ENCODE measurements at places on chromosomes 4 and X.

- peak overlapping the region; percentile 31 for H3K4me3 ChIP-seq
- H3K36me3 ChIP-seq = no peaks in the 10 kb centered on the region
- peak; percentile 9 for DNase-seq
- no peaks in the 10 kb centered on the region for H3K27me3 ChIP-seq
- no peak overlapping the region for H3K27ac ChIP-seq
- peaks cover 11% of the 10 kb centered on the region for H3K4me1 ChIP-seq
Measured at GRCh38 chr4:48653217-48654014, 126.7 kb downstream of the FRYL start.

- no peak for DNase-seq
- no peak overlapping the region for H3K27ac ChIP-seq
- no peaks in the 10 kb centered on the region for H3K27me3 ChIP-seq
- no peaks in the 10 kb centered on the region for H3K36me3 ChIP-seq
- H3K4me3 ChIP-seq = no peak overlapping the region
Measured at GRCh38 chr4:83572848-83573247, 36.9 kb downstream of the GPAT3 start.

- no peak for DNase-seq
- H3K36me3 ChIP-seq = no peaks in the 10 kb centered on the region
- H3K27ac ChIP-seq = no peak overlapping the region
- H3K27me3 ChIP-seq = no peaks in the 10 kb centered on the region
Measured at GRCh38 chr4:119623025-119623424, 5.6 kb downstream of the PDE5A start.

DNA sequence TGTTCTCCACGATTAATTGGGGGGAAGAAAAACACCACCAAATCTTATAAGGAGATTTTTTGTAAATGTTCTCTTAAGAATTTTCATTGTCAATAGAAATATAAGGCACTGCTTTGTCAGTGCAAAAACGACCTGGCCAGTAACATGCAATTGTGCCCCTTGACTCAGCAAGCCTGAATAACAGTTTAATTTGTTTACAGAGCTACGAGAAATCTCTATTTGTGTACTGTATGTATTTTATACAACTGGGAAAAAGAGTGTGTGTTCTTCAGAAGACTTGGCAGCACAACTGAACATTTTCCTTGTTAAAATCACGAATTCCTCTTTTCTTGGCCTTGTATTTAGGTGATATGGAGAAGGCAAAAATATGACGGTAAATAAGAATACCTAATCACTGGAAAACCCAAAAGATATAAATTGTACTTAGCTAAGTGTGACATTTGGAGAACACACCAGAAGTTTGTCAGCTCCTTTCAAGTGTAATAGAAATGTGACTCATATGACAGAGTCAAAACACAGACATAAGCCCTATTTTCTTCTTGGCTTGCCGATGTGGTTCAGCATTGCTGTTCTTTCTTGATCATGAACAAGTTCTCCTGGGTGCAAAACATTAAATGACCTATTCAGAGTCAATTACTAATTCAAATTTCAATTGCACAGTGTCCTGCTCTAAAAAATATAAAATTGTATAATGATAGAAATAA is 945.0 kb upstream of the INTU start:
- no peaks in the 10 kb centered on the region for H3K27me3 ChIP-seq
- no peak overlapping the region for H3K4me3 ChIP-seq
- no peak for DNase-seq

- no peak overlapping the region for H3K4me3 ChIP-seq
- DNase-seq = no peak
- no peaks in the 10 kb centered on the region for H3K36me3 ChIP-seq
- H3K27me3 ChIP-seq = no peaks in the 10 kb centered on the region
Measured at GRCh38 chr4:160319221-160319867, 1216.5 kb downstream of the RAPGEF2 start.

DNA sequence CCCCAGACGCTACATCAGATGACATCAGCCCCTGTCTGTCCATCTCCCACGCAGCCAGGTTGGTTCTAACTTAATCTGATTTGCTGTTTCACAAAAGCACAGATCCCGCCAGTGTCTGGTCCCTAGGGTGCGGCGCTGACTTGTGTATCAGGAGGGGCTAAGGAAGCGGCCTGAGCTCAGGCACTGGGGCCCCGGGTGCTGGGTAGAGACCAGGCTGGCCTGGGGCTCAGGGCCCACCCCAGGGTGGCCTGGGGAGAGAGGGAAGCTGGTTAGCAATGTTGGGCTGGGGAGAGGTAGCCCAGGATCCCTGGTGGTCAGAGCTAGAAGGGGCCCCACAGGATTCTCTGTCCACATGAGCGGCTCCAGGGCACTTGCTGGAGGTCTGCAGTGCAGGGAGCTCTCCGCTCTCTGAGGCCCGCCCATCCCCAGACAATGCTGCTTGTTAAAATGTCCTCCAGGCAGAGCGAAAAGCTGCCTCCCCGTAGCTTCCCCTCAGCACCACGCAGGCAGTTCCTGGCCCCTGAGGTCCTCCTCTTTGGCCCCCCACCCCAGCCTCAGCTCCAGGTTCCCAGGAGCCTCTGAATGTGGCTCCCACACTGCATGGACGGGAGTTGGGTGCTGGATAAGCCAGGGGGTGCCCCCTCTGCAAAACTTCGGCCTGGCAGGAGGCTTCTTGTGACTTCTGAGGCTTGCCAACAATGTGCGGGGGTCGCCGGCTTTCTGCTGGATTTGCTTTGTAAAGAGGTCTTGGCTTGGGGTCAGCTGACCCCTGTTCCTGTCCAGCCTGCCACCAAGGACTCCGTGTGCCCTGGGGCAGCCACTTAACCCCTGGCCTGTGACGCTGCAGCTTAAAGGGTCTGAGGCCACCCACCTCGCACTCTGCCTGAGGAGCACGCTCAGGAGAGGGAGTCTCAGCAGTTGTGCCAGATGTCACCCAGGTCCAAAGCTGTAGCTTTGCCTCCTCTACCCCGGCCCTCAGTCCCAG is 112.9 kb downstream of the CPZ start:
- H3K27me3 ChIP-seq = peaks cover 61% of the 10 kb centered on the region
- H3K4me1 ChIP-seq = peaks cover 22% of the 10 kb centered on the region

DNA sequence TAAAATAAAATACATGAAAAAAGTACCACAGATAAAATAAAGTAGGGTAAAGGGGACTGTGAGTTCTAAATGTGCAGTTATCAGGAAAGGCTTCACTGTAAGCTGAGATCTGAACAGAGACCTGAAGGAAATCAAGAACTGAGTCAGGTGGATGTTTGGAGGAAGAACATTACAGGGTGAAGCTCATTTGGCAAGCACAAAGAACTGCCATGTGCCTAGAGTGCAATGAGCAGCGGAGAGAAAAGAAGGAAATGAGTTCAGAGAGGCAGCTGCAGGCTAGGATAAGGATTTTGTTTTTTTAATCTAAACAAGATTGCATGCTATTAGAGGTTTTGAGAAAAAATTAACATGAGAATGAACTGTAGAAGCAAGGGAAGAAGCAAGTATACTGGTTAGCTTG is 373.1 kb downstream of the STPG2 start:
- DNase-seq = no peak
- H3K4me1 ChIP-seq = no peaks in the 10 kb centered on the region
- H3K4me3 ChIP-seq = no peak overlapping the region
- no peaks in the 10 kb centered on the region for H3K36me3 ChIP-seq
- H3K27me3 ChIP-seq = no peaks in the 10 kb centered on the region
- no peak overlapping the region for H3K27ac ChIP-seq

- H3K4me1 ChIP-seq = no peaks in the 10 kb centered on the region
- H3K36me3 ChIP-seq = no peaks in the 10 kb centered on the region
- no peaks in the 10 kb centered on the region for H3K27me3 ChIP-seq
Measured at GRCh38 chrX:132022198-132022966, 720 bp upstream of the STK26 start.

DNA sequence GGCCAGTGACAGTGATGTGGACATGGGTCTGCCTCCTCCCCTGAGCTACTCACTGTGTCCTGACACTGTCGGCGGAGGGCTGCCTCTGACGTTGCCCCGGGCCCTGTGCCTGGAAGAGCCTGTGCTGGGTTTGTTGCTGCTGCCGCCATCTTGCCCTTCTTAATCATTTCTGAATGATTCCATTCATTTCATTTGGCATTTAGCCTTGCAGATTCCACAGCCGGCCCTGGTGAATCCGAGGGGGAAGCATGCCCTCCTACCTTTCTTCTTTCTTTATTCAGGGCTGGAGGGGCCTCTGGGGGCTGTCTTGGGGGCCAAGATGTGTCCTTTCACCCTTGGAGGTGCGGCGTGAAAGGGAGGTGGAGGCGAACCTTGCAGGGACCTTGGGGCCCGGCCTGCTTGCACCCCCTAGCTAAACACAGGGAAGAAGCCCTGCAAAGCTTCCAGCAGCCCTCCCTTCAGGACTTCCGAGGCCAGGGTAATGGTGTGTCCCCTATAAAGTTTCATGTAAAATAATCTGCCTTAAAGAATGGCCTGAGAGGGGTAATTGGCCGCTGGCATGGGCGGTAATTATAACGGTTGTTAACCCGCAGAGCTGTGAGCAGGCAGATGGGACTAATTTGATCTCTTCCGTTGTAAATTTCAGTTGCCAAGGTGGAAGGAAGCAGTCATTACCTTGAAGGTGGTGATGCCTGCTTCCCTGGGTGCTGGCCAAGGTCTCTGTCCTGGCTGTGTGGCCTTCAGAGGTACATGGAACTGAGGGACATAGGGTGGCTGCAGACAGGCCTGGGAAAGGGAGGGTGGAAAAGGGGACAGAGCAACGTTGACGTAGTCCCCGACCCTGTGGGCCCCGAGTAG is 92.3 kb downstream of the PSAPL1 start:
- peaks cover 2% of the 10 kb centered on the region for H3K4me1 ChIP-seq
- no peak overlapping the region for H3K27ac ChIP-seq
- DNase-seq = no peak
- H3K36me3 ChIP-seq = no peaks in the 10 kb centered on the region

DNA sequence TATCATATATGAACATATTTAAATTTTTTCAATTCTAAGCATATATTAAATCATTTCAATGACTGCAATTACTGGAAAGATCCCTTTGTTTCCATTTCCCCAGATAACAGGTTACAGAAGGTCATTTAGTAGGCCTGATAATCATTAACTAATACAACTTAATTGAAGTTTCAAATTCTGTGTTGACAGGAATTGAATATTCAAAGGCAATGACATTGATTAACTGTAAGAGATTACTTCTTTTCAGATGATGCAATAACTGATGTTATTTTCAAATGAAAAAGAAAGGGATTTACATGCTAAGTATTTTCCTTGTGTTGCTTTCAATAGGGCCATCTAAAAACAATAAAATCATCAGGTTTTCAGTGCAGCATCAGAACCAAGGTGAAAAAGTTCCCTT is 81.1 kb upstream of the ENPEP start:
- no peak for DNase-seq
- H3K36me3 ChIP-seq = no peaks in the 10 kb centered on the region
- no peak overlapping the region for H3K27ac ChIP-seq
- no peaks in the 10 kb centered on the region for H3K27me3 ChIP-seq
- H3K4me3 ChIP-seq = no peak overlapping the region

GRCh38 chrX:63657821-63658220 is 127.2 kb downstream of the ARHGEF9 start:
- H3K27ac ChIP-seq = no peak overlapping the region
- H3K4me1 ChIP-seq = no peaks in the 10 kb centered on the region
- H3K27me3 ChIP-seq = no peaks in the 10 kb centered on the region
- H3K4me3 ChIP-seq = no peak overlapping the region
- DNase-seq = no peak

DNA sequence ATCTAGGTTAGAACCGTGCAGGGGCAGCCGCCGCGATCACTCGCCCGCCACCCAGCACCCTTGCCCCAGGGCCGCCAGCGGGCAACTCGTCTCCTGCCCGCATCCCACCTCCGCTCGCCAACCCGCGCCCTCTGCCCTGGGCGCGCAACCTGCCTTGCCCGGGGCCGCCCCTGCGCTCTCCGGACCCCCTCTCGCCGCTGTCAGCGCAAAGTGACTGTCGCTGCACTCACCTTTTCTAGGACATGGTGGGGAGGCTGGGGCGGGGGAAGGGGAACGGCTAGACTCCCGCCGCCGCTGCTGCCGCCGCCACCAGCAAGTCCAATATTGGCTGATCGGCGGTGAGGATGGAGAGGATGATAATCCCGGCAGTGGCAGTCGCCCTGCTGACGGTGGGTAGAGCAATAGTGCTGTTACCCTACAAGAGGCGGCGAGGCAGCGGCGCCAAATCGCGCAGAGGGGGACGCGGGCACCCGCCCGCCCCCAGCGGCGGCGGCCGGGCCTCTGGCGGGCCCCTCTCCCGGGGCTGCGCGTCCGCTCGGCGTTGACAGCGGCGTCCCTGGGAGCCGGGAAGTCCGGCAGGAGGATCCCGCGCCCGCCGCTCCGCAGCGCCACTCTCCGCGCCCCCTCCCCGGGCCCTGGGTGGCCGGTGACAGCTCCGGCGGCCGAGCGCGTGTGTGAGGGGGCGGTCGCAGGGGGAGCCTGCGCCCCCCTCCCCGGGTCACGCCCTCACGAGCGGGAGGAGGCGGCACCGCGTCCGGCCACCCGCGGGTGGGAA is 2.3 kb upstream of the NR3C2 start:
- H3K36me3 ChIP-seq = no peaks in the 10 kb centered on the region
- H3K27me3 ChIP-seq = peaks cover 75% of the 10 kb centered on the region
- H3K27ac ChIP-seq = no peak overlapping the region
- H3K4me1 ChIP-seq = no peaks in the 10 kb centered on the region

- H3K4me3 ChIP-seq = no peak overlapping the region
- DNase-seq = no peak
- no peak overlapping the region for H3K27ac ChIP-seq
- no peaks in the 10 kb centered on the region for H3K27me3 ChIP-seq
Measured at GRCh38 chrX:2819345-2820135, 9.2 kb upstream of the GYG2 start.

- no peak for DNase-seq
- H3K4me3 ChIP-seq = no peak overlapping the region
- H3K4me1 ChIP-seq = no peaks in the 10 kb centered on the region
- no peaks in the 10 kb centered on the region for H3K36me3 ChIP-seq
Measured at GRCh38 chr4:146159384-146160058, 16.0 kb upstream of the LSM6 start.

DNA sequence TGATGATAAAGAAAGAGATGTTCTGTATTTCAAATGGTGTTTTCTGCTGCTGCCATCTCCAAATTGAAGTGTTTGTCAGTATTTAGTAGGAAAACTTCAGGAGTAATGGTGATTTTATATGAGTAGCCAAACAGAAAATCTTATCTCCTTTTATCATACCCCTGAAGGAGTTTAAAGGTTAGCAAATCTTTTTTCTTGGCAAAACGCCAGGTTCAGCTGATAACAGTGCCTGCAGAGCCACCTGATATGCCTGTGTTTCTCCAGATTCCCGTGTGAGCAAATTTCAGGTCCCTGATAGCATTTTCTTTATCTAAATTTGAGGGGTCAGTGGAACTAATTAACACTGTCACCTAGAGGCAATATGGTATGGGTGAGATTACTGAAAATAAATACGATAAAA is 65.8 kb upstream of the ETNPPL start:
- DNase-seq = no peak
- no peak overlapping the region for H3K4me3 ChIP-seq
- H3K27me3 ChIP-seq = no peaks in the 10 kb centered on the region
- H3K36me3 ChIP-seq = no peaks in the 10 kb centered on the region
- H3K4me1 ChIP-seq = no peaks in the 10 kb centered on the region

GRCh38 chr4:74541667-74542066 is 96.7 kb downstream of the AREG start:
- H3K36me3 ChIP-seq = no peaks in the 10 kb centered on the region
- no peaks in the 10 kb centered on the region for H3K27me3 ChIP-seq
- H3K27ac ChIP-seq = no peak overlapping the region
- H3K4me1 ChIP-seq = peaks cover 4% of the 10 kb centered on the region
- no peak for DNase-seq

Measured in neuronal stem cell (in vitro differentiated cells).